ENCODE measurements at places on chromosomes 2 and 18.

GRCh38 chr2:226693521-226693920 is 106.1 kb downstream of the IRS1 start:
- DNase-seq = no peak

DNA sequence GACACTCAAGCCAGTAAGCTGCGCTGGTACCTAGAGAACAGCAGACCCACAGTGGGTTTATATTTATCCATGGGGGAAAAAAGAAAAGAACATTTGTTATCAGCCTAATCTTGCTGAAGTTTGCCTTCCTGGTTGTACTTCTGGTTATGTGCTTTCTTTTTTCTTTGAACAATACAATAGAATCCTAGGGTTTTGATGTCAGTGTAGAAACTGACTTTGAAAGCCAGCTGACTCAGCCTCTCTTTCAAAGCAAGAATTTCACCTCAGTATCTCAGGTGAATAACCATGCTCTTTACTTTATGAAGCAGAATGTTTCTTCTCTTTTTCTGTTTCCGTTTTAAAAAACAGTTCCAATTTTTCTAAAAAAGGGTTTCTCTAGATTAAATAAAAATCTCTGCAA is 78.4 kb downstream of the CD8B2 start:
- DNase-seq = no peak

DNA sequence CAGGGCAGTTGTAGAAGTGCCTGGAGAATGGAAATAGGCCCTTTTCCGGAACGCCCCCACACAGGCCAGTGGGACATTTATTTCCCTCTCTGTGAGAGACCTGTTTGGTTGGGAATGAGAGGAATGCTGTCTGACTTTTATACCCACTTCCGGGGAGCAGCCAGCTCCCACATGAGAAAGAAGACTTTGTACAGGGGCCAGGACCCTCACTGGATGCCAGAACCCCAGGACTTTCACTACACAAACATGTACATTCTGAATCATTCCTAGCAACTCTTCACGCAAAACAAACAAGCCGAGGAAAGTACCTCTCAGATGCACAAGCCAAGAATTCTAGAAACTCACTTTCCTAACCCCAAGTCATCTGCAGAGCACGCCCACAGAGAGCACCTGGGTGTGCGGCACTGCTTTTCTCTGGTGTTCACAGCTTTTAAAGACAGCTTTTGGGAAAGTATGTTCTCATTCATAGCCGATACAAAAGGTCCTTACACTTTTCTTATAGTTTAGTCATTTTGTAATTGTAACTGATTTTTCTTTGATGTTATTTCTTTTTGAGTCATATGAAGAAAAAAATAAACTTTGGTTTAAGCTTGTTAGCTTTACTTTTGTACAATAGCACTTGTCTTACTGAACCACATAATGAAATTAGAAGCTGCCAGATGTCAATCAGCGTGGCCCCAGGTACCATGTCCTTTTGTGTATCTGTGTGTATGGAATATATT is 856.1 kb upstream of the ID2 start:
- DNase-seq = no peak

GRCh38 chr2:2333076-2333475 is 2.0 kb upstream of the MYT1L start:
- no peak for DNase-seq

- DNase-seq = no peak
Observed at GRCh38 chr18:48570313-48570712, 31.5 kb downstream of the CTIF start.

GRCh38 chr18:60754413-60755009 is 381.9 kb upstream of the MC4R start:
- DNase-seq = no peak

GRCh38 chr2:187459256-187459655 is 11.2 kb upstream of the CALCRL start:
- DNase-seq = no peak

DNA sequence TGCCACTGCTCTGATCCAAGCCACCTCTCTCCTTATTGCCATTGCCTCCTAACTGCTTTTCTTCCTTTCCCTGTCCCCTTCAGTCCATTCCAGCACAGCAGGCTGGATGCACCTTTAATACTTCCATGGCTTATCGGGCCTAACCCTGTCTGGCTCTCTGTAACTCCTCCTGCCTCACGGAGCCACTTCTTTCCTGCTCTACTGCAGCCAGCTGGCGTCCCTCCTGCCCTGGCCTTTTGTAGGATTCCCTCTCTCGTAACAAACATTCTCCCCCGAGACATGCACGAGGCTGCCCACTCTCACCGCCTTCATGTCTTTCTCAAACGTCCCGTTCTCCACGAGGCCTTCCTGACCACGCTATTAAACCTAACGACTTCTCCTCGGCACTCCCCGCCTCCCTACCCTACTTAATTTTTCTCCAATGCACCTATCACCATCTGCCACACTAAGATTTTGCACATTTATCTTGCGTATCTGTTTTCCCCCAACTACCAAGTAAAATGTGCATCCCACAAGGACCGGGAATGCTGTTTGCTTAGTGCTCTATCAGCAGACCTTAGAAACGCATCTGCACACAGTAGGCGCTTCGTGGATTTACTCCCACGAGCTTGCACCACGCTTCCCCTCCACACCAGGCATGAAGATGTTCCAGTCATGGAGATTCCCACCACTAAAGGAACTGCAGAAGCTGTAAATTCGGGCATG is 728 bp upstream of the C18orf63 start:
- no peak for DNase-seq

GRCh38 chr2:112762276-112762675 is 2.1 kb downstream of the CKAP2L start:
- DNase-seq = no peak

DNA sequence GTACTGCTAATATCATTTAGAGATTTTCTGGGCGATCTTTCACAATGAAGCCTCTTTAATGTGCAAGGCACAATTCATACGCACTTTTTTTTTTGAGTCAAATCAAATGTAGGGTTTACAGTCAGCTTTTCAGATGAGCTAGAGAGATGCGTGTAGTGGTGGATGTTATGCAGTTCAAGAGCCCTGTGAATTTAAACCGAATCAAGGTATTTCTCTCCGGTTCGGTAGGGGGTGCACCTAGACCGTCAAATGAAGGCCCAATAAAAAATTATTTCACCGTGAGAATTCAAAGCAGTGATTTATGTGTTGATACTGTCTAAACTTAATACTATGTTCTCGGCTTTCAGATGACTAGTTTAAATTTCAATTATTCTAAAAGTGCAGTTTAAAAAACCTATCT is 1.1 kb downstream of the PTH2R start:
- no peak for DNase-seq

- no peak for DNase-seq
Observed at GRCh38 chr2:134393075-134393461, 139.2 kb downstream of the MGAT5 start.

GRCh38 chr2:953975-954686 is 3.5 kb downstream of the SNTG2 start:
- no peak for DNase-seq

- no peak for DNase-seq
Observed at GRCh38 chr2:19833978-19834377, 67.8 kb downstream of the TTC32 start.

DNA sequence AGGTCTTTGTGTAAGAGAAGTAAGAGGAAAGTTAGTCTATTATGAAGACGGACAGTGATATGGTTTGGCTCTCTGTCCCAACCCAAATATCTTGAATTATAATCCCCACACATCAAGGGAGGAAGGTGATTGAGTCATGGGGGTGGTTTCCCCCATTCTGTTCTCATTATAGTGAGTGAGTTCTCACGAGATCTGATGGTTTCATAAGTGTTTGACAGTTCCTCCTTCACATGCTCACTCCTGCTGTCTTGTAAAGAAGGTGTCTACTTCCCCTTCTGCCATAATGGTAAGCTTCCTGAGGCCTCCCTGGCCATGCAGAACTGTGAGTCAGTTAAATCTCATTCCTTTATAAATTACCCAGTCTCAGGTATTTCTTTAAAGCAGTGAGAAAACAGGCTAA is 67.6 kb downstream of the NEURL3 start:
- no peak for DNase-seq

DNA sequence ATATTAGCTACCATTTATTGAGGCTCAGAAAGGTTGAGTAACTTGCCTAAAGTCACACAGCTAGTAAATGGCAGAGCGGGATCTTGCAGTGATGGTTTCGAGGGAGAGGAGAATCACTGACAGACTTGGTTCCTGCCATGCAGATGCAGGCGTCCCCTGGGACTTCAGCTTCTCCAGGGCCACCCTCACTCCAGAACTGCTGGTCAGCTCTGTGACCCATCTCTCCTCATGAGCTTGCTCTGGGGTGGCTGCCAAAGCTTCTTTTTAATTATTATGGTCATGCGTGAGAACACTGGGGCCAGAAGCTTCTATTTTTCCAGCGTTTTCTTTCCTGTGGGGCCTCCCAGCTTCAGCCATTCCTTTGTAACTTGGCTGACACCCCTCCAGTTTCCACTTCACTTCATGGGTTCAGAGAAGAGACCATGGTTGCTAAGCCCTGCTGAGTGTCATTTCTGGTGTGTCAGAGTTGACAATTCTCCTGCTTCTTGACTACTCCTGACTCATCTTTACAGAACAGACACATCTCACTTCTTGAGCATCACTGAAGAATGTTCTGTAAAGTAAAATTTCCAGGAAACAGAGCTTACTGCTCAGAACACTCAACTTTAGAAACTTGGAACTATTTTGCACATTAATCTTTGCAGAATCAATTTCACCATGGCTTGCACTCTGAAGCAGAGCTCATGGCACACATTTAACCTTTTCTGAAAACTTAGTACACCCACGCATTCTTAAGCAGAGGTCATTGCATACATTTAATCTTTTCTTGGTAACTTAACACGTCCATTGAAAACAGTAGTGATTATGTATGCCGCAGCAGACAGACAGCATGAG is 70.4 kb downstream of the IL1R2 start:
- no peak for DNase-seq

GRCh38 chr2:236175548-236176150 is 7.5 kb upstream of the GBX2 start:
- no peak for DNase-seq

DNA sequence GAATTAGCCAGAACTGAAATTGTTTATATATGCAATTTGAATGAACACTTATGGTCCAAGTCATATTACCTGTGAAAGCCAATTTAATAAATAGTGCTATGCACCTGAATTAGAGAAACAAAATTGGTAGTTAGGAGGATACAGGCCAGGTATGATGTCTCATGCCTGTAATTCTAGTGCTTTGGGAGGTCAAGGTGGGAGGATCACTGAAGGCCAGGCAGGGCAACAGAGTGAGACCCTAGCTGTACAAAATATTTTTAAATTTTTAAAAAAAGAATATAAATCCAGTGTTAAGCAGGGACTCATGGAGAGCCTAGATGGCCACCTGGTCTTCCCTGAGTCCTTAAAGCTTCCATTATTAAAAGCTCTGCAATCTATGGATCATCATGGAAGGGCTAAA is 7.3 kb upstream of the PSTPIP2 start:
- no peak for DNase-seq

DNA sequence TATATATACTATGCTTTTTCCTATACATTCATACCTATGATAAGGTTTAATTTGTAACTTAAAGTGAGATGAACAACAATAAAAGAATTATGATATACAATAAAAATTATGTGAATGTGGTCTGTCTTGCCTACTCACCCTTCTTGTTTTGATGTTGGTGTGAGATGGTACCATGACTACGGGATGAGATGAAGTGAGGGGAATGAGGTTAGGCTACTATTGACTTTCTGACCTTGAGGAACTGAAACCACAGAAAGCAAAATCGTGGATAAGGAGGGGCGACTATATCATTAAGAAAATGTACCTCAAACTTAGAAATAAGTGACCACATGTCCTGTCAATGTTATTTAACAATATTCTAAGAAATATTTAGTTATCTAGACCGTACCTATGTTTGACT is 103.9 kb upstream of the PPP1CB start:
- no peak for DNase-seq

- no peak for DNase-seq
Observed at GRCh38 chr2:225612636-225613035, 213.1 kb downstream of the NYAP2 start.

- DNase-seq = no peak
Observed at GRCh38 chr18:45678850-45679249, 45.1 kb upstream of the SLC14A1 start.

DNA sequence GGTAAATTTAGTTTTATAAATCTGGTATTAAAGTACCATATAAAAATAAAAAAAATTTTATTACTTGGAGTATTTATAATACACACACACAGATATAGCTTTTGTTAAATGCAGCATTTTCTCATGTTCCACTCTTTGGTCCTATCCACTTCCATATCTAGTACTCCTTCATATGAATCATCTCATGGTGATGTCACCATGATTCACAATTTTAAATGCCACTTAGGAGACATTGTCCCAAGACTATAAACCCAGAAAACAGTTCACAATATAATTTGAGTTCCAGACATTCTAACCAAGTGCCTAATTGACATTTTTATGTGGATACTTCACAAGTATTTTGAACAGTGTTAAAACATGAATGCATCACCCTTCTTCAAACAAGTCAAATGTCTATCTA is 1398.3 kb downstream of the DSC3 start:
- DNase-seq = no peak

DNA sequence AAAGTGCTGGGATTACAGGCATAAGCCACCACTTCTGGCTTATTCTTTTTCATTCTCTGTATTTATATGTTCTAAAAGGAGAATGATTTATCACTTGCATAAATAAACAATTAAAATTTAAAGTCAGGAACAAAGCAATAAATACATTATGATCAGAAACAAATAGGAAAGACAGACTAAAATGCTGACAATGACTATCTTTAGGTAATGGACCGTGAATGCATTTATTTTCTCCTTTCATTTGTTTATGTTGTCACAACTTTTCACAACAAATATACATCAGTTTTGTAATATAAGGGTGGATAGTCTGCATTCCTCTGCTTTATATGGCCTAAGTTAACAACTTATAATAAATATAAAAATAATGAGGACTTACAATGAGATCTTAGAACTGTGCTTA is 199.2 kb upstream of the EPHA4 start:
- DNase-seq = no peak

DNA sequence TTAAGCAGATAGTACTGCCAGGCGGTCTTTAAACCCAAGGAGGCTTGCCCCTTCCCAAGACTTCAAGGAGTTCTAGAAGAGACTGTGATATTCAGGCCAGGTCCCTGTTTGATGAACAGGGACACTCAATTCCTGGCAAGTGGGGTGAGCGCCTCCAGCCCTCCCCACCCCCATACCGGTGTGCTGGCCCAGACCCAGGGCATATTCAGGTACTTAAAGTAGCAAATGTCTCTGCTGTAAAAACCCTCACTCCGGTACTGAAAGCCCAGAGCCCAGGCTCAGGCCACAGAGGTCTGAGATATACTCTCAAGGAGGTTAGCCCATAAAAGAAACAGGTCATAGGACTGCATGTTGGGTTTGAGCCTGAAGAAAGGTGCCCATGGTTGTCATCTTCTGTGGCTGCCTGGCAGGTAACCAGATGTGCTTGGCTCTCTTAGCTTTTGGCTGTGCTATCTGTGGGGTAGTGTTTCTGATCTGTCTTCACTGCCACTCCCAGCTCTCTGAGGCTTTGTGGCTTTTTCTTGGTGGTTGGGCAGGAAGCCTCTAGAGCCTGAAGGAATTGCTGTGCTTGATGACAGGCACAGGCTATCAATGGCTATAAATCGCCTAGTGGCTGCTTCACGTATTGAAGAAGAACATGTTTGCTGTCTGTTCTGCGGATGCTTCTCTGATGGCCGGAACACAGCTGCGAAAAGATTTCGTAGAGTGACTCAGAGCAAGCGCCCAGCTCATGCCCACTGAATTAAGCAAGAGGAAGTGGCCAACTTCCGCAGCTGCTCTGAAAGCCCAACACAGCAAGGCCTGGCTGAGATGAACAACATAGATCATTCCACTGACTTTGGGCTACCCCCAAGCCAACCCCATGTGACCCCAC is 63.3 kb upstream of the ALPP start:
- peak; percentile 82 for DNase-seq

Measured in CD4-positive, alpha-beta memory T cell (primary cell).